ENCODE measurements at places on chromosomes 1 and 21.

DNA sequence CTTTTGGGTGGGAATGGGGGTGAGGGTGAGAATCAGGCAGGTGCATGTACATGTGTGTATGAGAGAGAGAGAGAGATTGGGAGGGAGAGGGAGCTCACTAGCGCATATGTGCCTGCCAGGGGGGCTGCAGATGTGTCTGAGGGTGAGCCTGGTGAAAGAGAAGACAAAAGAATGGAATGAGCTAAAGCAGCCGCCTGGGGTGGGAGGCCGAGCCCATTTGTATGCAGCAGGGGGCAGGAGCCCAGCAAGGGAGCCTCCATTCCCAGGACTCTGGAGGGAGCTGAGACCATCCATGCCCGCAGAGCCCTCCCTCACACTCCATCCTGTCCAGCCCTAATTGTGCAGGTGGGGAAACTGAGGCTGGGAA is 95.0 kb downstream of the EPHB2 start:
- DNase-seq = no peak

DNA sequence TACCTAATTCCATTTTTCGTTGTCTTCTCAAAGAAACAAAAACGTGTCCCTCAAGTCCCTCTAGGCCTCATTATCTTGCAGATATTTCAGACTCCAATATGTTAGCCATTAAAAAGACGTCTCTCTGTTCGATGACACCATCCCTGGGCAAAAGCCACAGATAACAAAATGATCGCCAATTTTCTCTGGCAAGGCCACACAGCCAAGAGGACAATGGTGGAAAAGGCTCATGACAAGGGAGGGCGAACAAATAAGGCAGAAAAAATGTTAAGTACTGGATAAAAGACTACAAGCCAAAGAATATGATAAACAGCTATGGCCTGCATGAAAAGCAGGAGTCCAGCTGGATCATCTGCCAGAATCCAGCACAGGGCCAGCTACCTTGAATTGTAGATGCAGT is 82.9 kb downstream of the TBX15 start:
- no peak for DNase-seq

DNA sequence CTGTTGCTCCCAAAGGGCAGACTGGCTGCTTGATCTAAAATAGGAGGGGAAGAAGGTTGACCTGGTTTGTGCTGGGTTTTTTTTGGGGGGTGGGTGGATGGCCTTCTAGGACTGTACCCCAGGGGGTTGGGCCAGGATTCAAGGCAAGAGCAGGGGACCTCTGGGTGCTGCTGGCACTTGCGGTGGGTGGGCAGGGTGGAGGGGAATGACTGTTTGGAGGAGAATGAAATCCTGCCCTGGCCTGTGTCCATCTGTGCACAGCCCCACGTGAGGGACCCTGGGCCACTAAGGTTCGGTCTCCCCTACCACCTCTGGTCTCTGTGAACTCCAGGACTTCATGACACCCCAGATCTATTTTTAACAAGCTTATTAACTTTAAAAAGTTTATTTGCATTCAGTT is 414.2 kb downstream of the PTPRU start:
- no peak for DNase-seq

- no peak for DNase-seq
Measured at GRCh38 chr1:31069392-31069791, 3.9 kb upstream of the PUM1 start.

- no peak for DNase-seq
Measured at GRCh38 chr1:110341146-110341871, 2.1 kb downstream of the RBM15 start.

DNA sequence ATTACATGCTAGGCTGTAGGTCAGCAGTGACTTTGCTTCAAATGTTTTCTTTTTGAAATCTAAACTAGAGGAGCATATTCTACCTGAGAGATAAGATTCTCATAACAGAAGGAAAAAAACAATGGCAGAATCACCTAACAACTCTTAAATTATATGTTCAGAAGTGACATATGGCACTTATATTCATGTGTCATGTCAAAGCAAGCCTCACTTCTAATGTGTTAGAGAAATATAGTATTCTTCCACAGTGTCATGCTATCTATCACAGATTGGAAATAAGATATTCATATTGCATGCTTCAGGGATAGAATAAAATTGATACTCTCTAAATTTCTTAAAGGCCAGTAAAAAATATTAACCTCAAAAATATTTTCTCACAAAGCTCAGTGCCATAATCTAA is 874.6 kb upstream of the PRMT6 start:
- no peak for DNase-seq

- DNase-seq = no peak
Measured at GRCh38 chr1:39757501-39757900, 13.6 kb downstream of the OXCT2 start.

- peak; percentile 67 for DNase-seq
Measured at GRCh38 chr1:180881806-180882509, 30.7 kb upstream of the KIAA1614 start.

DNA sequence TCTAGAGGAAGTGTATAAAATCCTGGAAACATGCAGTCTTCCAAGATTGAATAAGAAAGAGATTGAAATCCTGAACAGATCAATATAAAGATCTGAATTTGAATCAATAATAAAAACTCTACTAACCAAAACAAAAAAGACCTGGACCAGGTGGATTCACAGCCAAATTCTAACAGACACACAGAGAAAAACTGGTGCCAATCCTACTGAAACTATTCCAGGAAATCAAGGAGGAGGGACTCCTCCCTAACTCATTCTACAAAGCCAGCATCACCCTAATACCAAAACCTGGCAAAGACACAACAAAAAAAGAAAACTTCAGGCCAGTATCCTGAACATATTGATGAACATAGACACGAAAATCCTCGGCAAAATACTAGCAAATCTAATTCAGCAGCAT is 58.3 kb downstream of the SYT14 start:
- no peak for DNase-seq

- DNase-seq = no peak
Measured at GRCh38 chr1:186849271-186849671, 20.5 kb downstream of the PLA2G4A start.

GRCh38 chr1:116764466-116764898 is 10.3 kb downstream of the CD2 start:
- DNase-seq = no peak

DNA sequence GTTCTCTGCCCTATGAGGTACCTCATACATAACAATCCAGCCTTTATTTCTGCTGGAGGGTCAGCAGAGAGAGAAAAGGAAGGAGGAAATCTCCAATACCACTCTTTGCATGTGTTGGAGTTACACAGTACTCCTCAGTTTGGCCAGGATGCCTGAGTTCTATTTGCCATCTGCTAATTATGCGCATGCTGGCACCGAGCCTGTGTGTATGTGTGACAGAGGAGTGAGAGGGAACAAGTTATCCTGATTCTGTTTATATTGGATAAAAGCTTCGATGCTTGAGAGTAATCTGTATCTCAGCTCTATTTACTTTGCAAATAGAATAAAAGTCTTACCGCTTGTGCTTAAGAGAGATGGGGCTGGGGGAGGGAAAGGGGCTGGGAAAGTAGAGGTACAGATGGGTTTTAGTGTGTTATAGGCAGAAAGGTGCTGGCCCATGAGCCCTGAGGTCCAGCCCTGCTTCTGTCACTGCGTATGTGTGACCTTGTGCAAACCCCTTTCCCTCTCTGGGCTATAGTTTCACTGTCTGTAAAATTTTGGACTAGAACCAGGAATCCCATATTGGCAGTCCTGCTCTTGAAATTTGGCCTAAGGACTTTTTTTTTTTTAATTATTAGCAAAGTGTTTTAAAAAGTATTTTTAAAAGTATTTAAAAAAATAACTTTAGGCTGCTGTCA is 54.5 kb upstream of the PLXNA2 start:
- DNase-seq = no peak

- no peak for DNase-seq
Measured at GRCh38 chr21:43571976-43572375, 87.3 kb downstream of the HSF2BP start.

DNA sequence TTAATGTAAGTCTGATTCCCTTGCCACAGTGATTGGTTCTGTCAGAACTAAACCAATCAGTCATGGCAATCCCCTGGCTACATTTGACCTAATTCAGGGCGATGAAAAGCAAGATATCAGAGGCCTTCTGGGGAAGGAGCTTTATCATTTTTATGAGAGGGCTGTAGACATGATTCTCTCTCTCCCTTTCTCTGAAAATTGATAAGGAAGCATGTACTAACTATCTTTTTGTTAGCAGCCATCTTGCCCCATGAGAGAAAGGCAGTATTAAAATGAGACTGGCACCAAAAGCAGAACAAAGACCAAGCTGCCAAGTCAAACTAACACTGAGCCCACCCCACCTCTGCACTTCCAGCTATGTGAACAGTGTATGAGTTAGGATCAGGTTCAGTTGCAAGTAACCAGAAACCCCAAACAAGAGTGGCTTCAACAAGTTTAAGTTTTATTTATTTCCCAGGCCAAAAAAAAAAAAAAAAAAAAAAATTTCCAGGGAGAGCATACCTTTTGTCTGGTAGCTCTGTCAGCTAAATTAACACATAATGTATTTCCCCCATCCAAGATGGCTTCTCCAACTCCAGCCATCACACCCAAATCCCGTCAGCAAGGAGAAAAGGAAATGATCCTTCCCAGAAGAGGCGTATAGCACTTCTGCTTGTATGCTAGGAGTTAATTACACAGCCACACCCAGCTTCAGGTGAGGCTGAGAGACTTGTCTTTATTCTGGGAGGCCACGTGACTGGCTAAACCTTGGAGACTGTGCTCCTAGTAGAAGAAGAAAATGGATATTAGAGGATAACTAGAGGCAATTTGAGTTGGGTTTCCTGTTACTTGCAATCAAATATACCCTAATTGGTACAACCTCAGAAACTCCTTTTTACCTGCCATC is 105.8 kb upstream of the RALGPS2 start:
- no peak for DNase-seq

DNA sequence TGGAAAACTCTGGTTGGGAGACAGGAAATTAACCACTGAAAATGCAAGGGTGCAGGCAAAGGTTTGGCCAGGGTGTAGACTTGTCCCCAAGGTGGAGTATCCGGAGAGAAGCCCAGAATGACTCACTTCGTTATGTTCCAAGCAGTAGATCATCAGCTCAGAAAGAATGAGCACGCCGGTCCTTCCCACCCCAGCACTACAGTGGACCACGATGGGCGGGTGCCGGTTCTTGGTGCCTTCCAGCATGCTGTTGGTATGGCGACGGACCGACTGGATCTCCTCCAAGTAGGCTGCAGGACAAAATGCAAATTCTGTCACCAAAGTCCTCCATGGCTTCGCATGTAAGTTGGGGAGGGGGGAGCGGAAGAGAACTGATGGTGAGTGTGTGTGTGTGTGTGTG is 83.4 kb downstream of the SMYD2 start:
- no peak for DNase-seq
